ENCODE measurements at places on chromosomes 5 and 9.

GRCh38 chr9:134163371-134164196, 780 bp downstream of the RNU6ATAC start:
- DNase-seq = no peak

- DNase-seq = no peak
These were observed 43.8 kb downstream of the YIPF5 start for GRCh38 chr5:144126707-144127106.

- DNase-seq = no peak
These were observed 58.7 kb downstream of the KLF9 start for GRCh38 chr9:70355801-70356200.

DNA sequence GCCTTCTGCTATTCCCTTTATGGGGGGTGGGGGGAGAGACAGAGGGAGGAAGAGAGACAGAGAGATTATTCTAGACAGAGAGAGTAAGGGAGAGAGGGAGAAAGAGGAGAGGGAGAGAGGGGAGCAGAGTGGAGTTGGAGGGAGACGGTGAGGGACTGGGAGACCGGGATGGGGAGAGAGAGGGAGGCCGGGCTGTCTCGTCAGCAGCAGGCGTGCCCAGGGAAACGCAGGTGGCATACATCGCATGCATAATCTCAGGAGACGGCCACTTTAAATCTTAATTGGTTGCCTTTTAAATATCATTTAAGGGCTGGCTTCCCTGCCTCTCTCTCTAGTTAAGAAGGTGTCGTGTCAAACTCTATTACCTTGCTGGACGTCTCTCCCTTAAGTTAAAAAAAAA, 8.4 kb downstream of the IRX4 start:
- no peak for DNase-seq

DNA sequence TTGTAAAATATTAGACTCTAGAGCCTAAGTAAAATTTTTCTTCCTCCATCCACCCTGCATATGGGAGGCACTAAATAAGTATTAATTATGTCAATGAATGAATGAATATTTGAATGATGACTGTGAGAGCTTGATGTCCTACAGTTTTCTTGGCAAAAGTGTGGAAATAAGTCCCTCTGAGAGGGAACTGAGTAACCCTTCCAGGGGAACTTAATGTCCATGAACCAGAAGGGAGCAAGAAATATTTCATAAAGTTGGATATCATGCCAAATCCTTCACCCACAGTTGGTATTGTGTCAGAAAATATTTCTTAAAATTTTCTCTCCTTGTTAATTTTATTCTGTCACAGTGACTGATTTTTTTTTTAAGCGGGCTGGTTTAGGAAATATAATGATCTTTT, 36.6 kb downstream of the NNT start:
- DNase-seq = peak; percentile 73

GRCh38 chr5:90873033-90873517, 314.5 kb downstream of the ADGRV1 start:
- DNase-seq = no peak

DNA sequence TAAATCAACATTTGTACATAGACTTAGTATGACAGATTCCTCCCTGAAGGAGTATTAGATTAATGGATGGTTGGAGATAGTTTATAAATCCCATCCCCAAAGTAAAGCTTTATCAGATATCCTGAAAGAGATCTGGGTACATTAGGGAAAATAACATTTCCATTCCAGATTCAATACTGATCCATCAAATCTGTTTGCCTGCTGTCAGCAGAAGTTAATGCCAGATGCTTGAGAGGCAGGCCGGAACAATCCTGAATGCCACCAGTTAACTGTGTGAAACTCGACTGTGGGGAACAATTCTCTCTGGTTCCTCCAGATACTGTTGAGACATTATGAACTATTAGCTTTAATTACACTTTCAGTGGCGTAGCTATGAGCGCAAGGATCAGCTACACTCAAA, 1166.8 kb downstream of the MAT2B start:
- peak; percentile 11 for DNase-seq

DNA sequence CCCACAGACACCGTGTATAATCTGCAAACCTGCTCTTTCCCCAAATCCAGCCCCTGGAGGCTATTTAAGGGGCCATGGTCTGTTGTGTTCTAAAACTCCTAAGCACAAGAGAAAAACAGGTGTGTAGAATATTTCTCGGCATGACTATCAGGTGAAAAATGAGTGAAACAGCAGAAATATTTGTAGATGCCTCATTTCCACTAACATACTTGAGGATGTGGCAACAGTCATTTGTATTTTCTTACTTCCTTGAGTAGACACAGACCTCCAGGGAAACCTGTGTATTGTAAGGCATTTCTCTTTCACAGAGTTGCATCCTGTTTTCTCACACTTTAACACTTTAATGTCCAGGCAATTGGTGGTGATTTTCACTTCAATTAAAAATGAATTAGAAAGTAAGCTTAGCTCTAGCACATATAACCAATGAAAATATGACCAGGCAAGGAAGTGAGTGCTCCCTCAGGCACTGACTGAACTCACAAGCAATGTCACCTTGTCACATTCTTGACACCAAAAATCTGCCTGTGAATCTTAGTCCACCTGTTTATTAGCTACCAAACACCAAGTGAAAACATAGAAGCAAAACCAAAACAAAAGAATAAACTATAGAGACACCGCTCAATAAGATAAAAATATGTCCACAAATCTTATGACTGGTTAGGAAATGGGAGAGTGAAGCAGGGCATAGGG, 64.4 kb downstream of the DIRAS2 start:
- DNase-seq = no peak

GRCh38 chr5:76715486-76715735, 515 bp upstream of the F2R start:
- no peak for DNase-seq

DNA sequence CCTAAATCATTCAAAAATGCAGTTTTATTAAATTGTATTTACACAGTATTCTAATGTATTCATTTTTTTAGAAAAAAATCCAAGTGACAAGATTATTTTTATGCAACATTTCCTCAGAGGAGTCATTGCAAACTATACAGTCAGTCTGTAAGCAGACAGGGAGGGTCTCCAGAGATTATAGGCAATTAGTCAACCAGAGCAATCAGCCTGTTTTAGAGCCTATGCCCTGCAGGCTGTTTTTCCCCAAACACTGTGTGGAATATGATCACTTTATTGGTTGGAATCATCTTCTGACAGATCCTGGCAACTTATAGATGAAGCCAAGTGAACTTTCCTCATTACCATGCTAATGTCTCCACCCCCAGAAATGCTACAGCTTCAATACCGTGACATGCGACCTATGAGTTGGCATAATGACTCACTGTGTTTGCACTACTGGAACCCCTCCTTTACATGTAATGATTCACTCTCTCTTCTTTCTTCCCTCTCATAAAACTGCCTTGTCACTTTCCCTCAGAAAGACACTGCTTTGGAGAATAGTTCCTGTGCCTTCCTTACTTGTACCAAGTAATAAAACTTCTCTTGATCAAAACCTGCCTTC, 577.7 kb upstream of the FTMT start:
- DNase-seq = no peak

DNA sequence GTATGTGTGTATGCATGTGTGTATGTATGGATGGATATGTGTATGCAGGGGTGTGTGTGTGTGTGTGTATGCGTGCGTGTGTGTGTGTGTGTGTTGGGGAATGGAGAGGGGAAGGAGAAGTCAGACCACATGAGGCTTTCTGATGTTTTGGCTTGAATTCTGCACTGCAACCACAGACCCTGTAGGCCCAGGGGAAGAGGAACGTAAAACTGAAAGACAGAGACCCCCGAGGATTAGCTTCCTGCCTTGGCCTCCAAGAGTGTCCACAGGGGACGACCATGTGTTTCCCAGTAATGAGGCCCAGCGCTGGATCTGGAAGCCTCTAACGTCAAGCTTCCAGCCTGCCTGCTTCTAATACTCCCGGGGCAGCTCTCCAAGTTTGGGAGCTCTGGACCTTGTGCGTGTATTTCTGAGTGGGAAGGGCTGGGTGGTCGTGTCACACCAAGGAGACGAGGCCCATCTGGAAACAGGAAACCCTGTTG, 5.8 kb downstream of the DCANP1 start:
- DNase-seq = no peak

DNA sequence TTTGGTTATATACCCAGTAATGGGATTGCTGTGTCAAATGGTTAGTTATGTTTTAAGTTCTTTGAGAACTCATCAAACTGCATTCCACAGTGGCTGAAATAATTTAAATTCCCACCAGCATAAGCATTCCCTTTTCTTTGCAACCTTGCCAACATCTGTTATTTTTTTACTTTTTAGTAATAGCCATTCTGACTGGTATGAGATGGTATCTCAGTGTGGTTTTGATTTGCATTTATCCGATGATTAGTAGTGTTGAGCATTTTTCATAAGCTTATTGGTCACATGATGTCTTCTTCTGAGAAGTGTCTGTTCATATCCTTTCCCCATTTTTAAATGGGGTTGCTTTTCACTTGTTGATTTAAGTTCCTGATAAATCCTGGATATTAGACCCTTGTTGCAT, 435.7 kb upstream of the RIOK2 start:
- DNase-seq = no peak

DNA sequence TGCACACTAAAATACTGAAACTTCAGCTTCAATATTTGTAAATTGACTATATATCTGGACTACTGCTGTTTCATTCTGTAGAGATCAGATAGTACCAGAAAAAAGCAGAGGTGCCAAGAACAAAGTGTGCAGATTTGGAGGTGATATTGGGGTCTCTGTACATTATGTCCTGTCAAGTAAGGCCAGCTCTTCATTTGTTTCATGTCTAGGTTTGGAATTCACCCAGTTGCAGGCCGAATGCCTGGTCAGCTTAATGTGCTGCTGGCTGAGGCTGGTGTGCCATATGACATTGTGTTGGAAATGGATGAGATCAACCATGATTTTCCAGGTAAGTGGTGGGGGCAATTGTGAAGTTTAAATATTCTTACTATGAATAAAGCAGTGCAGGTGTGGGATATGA, 96.9 kb downstream of the NNT start:
- DNase-seq = peak; percentile 35

- no peak for DNase-seq
These were observed 1.4 kb upstream of the CTXN3 start for GRCh38 chr5:127647361-127647958.

DNA sequence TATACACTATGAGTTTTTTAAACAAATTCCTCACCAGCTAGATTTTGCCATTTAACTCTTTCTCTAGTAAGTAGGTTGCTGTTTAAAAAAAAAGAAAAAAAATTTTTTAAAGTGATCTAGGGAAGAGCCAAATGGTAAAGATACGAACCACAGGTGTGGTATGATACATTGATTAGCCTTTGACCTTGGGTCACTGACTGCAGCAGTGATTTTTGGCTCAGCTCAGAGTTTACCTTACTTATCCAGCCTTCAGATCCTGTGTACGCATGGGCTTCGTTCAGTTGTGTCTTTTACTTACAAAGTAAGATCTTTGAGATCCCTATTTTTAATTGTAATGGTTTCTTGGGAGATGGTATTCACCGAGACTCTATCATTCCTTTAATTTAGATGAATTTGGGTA, 12.4 kb upstream of the GNG10 start:
- DNase-seq = no peak

DNA sequence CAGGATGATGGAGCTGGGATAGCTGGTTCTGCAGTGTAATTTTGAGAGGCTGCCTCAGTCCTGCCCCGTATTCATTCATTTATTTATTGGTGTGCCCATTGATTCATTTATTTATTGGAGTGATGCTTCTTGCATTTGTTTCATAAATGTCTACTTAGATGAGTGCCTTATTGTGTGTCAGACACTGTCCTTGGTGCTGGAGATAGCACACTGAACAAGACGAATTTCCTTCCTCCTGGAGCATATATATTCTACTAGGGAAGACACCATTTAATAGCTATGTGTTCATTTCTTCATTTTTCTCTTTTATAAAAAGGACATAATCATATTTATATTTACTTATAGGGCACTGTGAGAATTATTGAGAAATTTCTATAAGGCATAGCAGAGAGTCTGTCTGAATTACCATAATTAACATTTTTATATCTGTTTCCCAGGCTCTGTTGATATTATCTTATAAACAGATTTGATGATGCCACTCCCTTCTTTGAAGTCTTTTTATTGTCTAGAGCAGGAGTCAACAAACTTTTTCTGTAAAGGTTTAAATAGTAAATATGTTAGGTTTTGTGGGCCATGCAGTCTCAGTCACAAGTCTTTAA, 433.9 kb upstream of the ZNF608 start:
- DNase-seq = no peak

DNA sequence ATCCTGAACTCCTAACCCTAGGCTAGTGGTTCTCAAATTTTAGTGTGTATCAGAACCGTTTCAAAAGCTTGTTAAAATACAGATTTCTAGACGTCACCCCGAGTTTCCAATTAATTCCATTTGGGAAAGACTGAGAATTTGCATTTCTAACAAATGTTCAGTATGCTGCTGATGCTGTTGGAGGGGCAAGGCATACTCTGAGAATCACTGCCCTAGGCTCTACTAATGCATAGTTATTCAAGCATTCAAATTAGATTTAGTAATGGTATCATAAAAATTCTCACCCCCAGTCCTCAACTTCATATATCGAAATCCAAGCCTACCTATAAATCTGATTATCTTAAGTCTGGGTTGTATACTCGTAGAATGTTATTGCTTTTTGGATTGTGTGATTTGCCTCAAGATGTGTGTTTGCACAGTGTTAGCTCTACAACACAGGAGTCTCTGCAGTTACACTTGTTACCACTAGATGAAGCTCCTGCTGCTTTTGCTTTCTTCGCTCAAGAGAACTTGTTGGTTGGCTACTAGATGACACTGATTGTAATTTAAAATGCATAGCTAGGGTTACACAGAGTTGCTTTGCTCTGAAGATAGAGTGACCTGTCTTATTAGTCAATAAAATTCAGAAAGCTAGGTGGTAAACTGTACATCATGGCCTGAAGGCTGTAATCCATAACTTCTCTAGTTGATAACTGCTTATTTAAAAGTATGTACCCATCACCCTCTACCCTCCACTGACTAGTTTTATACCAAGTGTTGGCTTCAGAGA, 7.5 kb upstream of the ERAP2 start:
- peak; percentile 74 for DNase-seq

- DNase-seq = no peak
These were observed 1180.2 kb downstream of the CDH12 start for GRCh38 chr5:21672911-21673310.

Measured in NCI-H446 (cell line).